Spinal cord (tissue), 10 donors: ENCODE measurements at places on chromosomes 7 and 10. TPM values are rescaled to one million over a fixed set of nuclear protein-coding genes. Genes with fewer than 3 reads are reported as not detected.

Gene FRMD4A
- 75.4 TPM for total RNA-seq

Gene ZCWPW1
- total RNA-seq: 7.7 TPM

Gene RTKN2
- total RNA-seq: 9.1 TPM

Gene DOCK4
- total RNA-seq: 40.3 TPM

Gene GRID2IP
- 0.30 TPM for total RNA-seq

Gene XRCC2
- total RNA-seq: 4.5 TPM

Gene PTTG1IP2
- total RNA-seq: not detected

Gene PIK3AP1
- total RNA-seq: 4.3 TPM

Gene NIPSNAP2
- 77.3 TPM for total RNA-seq

Gene GNAT3
- not detected for total RNA-seq

Gene CH25H
- total RNA-seq: 2.1 TPM

Gene GRB10
- 50.2 TPM for total RNA-seq

Gene PLXNA4
- 29.7 TPM for total RNA-seq

Gene WIPF3
- total RNA-seq: 5.2 TPM

Gene SEMA3A
- total RNA-seq: 27.4 TPM

Gene PNLIPRP2
- total RNA-seq: 0.22 TPM

Gene IQUB
- total RNA-seq: 5.9 TPM

Gene ZNF107
- 9.8 TPM for total RNA-seq

Gene CDK1
- total RNA-seq: 44.4 TPM

Gene KCNK18
- total RNA-seq: 4.0 TPM

Gene PROSER2
- total RNA-seq: 3.1 TPM

Gene GARIN1A
- total RNA-seq: 2.6 TPM

Gene CYP2C8
- total RNA-seq: 2.6 TPM

Gene WNT2
- total RNA-seq: 0.94 TPM

Gene MNX1
- 1.2 TPM for total RNA-seq

Gene LRRC17
- 110 TPM for total RNA-seq

Gene HSPA12A
- 106 TPM for total RNA-seq

Gene DNAH11
- 16.8 TPM for total RNA-seq

Gene APBB1IP
- 10.4 TPM for total RNA-seq

Gene ACTL6B
- total RNA-seq: 16.5 TPM

Gene GIMAP4
- 46.2 TPM for total RNA-seq

Gene PDGFA
- 42.9 TPM for total RNA-seq

Gene FXYD4
- not detected for total RNA-seq

Gene MSMB
- total RNA-seq: not detected

Gene ADCY1
- total RNA-seq: 66.4 TPM

Gene GRM8
- 22.1 TPM for total RNA-seq

Gene MTERF1
- total RNA-seq: 18.2 TPM

Gene KLF14
- total RNA-seq: not detected

Gene MYL10
- total RNA-seq: not detected

Gene IL15RA
- 2.1 TPM for total RNA-seq

Gene UPK3B
- total RNA-seq: 1.3 TPM

Gene ICA1
- 15.5 TPM for total RNA-seq

Gene DPP6
- 36.3 TPM for total RNA-seq

Gene ZNF503
- total RNA-seq: 6.4 TPM

Gene TMEM236
- 0.44 TPM for total RNA-seq

Gene NACAD
- total RNA-seq: 11.8 TPM

Gene PGAM2
- 10.7 TPM for total RNA-seq

Gene CALY
- total RNA-seq: 24.9 TPM
